ENCODE measurements at places on chromosomes 1 and 21. TPM values are rescaled to one million over a fixed set of nuclear protein-coding genes. Genes with fewer than 3 reads are reported as not detected.

DNA sequence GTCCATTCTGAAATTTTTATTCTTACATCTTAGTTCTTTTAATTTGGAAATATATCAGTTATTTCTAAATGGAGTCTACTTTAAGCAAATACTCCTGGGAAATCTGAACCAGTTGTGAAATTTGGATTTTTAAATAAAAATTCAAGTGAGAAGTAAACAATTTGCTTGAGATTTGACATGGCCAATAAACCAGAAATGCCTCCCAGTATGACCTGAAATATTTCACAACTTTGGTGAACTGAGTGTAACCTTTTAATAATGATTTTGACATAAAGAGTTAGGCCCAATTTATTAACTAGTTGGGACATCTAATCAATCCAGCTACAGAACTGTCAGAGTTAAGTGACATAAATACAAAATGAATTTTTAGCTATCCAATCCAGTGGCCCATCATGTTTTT is 192.0 kb downstream of the ZC3H11B start:
- DNase-seq = no peak

- no peak for DNase-seq
Observed at GRCh38 chr1:40563266-40563665, 31.8 kb downstream of the ZNF684 start.

GRCh38 chr21:46394595-46395104 is 64.0 kb upstream of the DIP2A start:
- DNase-seq = no peak

DNA sequence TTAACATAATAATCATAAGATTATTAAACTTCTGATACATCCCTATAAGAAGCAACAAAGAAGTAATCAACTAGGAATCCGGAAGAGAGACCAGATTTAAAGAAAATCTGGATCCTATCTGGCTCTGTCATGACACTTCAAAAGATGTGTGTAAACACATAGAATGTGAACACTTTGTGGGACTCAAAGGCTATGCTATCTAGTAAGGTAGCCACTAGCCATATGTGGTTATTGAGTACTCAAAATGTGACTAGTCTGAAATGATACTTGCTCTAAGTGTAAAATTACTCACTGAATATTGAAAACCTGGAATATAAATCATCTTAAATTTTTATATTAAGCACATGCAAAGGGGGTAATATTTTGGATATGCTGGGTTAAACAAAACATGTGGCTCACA is 8.7 kb downstream of the FUBP1 start:
- DNase-seq = no peak

DNA sequence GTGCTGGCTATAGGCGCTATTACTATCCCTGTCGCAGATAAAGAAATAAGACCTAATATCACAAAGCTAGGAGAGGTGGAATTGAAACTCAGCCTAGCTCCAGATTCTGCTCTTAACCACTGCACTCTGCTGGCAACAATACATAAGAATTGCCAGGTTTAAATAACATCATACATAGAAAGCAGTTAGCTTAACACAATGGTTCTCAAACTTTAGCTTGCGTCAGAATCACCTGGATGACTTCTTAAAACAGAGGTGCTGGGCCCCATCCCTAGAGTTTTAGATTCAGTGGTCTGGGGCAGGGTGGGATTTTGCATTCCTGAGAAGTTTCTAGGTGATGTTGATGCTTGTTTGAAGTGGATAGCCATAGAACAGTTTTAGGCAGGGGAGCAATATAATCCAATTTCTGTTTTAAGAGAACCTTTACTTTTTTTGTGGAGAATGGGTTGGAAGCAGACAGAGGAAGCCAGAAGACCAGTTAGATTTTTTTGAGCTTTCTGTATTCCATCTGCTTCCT is 1.1 kb upstream of the POMGNT1 start:
- DNase-seq = no peak

DNA sequence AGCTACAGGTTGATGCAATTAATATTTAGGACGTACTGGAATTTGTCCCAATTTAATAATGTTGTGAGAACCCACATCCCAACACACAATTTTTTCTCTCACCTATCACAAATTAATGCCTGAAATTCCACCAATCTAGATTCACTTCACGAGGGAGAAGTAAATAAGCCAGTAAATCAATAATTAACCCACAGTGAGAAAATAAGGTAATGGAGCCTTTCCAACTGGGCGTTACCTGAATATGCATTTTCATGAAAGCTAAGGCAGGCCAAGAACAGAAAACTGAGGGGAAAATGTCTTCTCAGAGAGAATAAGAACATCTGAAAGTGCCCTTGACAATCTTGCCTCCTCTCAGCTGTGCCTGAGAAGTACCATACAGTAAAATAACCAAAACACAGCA is 240.8 kb upstream of the NR5A2 start:
- DNase-seq = peak; percentile 15

GRCh38 chr1:181981821-181982220 is 79.7 kb downstream of the ZNF648 start:
- no peak for DNase-seq

- no peak for DNase-seq
Observed at GRCh38 chr1:3904843-3905185, 4.7 kb upstream of the C1orf174 start.

DNA sequence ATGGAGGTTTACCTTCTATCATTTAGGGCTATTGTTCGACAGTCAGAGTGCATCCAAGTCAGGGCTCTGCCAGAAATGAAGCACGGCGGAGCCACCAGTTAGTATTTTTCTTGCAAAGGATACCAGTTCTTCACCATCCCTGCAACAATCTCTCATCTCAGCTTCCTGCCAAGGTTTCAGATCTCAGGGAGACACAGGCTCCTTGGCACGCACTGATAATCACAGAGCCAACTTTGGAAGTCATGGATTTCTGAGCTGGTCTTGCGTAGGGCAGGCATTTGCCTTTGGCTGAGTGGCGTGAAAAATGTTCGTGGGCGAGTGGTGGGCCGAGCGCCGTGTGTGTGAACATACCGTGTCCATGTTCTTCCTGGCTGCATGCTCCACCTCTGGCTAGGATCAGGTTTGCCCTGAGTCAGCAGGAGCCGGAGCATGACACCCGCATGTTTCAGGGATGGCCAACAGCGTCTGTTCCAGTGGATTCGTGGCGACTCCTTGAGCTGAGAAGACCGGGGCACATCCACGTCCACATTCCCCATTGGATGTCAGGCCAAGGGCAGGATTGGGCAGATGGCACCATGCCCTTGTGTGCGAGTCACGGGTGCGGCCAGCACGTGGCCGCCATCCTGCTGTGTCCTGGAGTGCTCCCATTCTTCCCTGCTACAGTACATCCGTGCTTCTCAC is 118.5 kb upstream of the C1orf174 start:
- no peak for DNase-seq

GRCh38 chr1:230806552-230806951 is 59.4 kb downstream of the CAPN9 start:
- no peak for DNase-seq

DNA sequence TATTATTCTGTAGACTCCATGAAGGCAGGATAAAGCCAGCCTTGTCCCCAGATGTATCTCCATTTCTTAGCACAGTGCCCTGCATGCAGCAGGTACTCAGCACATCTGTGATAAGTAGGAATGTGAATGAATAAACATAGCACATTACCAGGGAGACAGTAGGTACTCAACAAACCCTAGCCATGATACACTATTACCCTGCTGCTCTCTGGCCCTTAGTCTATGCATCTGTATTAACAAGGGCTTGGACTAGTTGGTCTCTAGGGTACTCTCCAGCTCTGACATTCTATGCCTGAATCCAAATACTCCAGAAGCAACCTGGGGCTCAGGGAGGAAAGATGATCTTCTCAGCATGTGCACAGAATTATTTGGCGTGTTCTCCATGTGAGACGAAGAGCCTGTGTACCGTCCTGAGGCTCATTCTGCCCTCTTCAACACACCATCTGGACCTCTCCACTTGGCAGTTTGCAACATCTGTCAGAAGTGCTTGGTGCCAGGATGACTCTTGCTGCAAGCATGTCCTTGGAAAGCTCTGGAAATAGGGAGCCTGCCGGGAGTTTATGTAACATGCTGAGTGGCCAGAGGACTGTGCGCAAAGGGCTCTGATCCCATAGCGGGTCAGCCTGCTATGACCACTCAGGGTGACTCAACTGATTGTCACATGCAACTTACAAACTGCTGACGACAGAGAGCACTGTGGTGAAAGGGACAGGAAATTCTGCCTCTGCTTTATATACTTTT is 228.2 kb upstream of the USP24 start:
- peak; percentile 72 for DNase-seq

DNA sequence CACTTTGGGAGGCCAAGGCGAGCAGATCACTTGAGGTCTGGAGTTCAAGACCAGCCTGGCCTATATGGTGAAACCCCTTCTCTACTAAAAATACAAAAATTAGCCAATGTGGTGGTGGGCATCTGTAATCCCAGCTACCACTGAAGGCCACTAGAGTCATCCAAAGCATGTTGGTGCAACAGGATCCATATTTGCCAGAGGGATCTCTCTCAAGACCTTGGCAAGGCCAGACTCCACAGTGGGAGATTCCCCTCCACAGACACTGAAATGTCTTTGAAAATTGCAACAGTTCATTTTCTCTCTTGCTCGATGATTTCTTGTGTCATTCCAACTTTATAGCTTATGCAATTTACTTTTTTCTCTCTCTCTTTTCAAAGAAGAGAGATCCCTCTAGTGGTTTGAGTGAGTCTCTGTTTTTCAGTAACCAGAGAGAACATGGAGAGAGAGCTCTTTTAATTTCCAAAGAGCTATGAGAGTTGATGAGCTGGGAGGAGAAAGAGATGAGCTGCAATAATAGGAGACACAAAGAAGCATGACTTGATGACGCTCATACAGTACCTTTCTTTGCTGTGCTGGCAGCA is 176.8 kb upstream of the USP25 start:
- DNase-seq = no peak

- no peak for DNase-seq
Observed at GRCh38 chr1:172764378-172764777, 105.5 kb downstream of the FASLG start.

- DNase-seq = no peak
Observed at GRCh38 chr1:117336088-117336817, 31.0 kb upstream of the MAN1A2 start.

- DNase-seq = no peak
Observed at GRCh38 chr1:82731216-82731615, 930.5 kb downstream of the ADGRL2 start.

DNA sequence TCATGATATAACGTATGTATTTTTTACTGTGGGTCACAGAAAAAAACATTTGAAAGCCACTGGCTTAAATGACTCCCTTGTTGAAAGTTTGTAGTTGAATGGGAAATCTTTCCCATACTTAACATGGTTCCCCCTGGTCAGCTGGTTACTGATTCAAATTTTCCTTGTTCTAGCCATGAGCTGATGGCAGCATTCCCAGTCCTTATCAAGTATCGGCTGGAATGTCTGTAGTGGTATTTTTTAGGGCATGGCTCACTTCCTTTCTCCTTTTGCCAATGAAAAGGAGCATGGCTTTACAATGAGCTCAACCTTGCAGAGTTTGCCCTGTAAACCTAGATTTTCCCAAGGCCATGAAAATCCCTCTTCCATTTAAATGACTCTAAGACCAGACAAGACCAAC is 55.7 kb downstream of the GIPC2 start:
- peak; percentile 76 for DNase-seq

GRCh38 chr1:117188816-117189437 is 21.8 kb downstream of the VTCN1 start:
- DNase-seq = no peak

GPR61 gene
- not detected for total RNA-seq

RABIF gene
- 2.6 TPM for total RNA-seq

OSCP1 gene
- total RNA-seq = 2.0 TPM

BLACAT1 gene
- not detected for total RNA-seq

RHD gene
- not detected for total RNA-seq

FCRLB gene
- total RNA-seq = not detected

MAP3K7CL gene
- total RNA-seq = 5.2 TPM
